ENCODE measurements at places on chromosomes 5 and 9.

DNA sequence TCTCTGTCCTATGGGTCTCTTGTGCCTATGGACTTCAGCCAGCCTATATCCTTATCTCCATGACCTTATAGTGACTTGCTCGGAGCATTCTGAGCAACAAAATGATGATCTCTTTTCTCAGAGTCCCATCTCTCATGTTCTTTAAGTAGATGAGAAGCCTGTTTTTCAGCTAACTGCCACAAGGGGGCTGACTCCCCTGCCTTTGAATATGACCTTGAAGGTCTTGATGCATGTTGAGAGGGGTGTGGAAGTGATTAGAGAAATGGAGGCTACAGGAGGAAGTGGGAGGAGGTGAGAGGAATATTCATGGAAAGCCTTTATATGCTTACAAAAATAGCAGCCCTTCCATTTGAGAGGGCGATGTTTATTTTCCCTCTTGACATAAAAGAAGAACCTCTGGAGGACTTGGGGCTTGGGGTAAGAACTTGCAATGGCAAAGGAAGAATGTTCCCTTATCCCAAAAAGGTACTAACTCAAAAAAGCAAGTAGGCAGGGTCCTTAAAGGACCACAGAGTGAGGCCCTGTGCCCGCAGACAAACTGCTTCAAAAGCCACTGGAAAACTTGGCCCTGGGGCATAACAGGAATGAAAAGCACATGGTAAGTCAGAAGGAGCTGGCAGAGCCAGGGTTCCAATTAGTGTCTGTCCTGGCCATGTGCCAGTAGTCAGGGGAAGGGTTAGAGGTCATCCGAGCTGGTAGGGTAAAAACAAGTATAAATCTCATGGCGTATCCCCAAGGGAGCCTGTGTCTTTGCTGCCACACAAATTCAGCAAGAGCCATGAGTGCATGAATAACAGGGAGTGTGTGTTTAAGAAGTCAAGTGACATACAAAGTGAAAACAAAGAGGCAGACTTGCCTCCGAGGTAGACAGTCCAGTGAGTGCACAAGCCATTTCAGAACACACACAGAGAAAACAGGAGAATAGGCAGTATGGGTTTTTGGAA lies 39.1 kb downstream of the FGD3 start:
- DNase-seq, result no peak

DNA sequence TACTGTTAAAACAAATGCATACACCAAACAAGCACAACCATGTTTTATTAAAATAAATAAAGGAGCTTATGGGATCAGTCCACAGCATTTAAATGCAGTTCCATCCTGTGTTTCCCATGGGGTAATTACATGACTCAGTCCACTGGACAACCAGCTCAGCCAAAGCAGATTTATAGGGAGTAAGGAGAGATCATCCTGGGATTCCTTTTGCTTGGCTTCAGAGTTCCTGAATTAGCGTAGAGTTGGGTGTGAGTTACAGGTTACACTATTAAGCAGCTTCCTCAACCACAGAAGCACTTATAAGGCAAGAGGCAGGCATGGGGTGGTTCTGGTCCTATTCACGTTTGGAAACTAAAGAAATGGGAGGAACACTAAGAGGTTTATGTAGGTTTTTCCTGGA lies 381.1 kb upstream of the ACTBL2 start:
- no peak for DNase-seq

DNA sequence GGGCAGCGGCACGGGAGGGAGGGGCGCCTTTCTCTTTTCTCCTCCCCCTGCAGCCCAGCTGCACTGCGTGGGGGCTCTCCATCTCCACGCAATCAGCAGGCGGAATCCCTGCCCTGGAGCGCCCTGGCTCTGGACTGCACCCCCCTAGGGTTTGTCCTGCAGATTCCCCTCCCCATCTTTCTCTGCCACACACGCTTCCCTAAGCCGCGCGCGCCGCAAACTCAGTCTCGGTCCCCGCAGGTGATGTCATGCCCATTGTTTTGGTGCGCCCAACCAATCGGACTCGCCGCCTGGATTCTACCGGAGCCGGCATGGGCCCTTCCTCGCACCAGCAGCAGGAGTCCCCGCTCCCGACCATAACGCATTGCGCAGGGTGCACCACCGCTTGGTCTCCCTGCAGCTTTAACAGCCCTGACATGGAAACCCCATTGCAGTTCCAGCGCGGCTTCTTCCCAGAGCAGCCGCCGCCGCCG lies at the start of gene KCNN2:
KCNN2 (plus strand) TSS at position 347 of the 473 bp plus-strand sequence; CDS start at position 417, 70 bp downstream.
- peak; percentile 23 for DNase-seq

GRCh38 chr5:96503501-96504236 lies 70.6 kb upstream of the PCSK1 start:
- DNase-seq, result no peak

DNA sequence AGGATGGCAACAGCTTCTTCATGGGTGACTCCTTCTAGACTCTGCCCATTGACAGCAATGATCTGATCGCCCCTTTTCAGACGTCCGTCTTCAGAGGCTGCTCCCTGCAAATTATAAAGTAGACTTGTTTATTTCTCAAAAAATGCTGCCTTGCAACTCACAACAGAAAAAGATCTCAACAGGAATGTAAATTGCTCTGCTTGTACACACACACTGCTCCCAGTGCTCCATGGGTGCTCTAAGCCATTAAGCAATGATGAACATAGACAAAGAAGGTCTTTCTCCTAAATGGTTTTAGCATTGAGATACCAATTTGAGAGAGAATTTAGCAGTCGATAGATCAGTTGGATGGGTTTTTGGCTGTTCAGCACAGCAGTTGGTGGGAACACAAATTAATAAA lies 172.5 kb downstream of the MPDZ start:
- no peak for DNase-seq

DNA sequence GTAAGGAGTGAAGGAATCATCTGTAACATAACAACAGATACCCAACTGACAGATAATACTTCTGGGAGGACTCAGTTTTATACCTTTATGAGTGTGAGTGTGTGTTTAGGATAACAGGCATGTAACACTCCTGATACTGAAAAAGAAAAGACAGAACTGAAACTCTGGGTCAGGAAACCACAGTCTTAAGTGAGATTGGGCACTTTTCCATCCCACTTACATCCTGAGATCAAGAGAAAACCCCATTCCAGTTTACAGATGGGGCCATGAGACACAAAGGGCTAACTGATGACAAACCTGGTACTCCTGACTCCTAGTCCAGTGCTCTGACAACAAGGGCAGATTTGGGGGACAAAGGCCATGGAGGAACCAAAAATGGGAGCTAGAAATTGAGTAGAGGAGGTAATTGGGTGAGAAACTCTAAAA lies 18.0 kb downstream of the IL5 start:
- no peak for DNase-seq

GRCh38 chr5:174612686-174613085 lies 111.7 kb upstream of the MSX2 start:
- no peak for DNase-seq

GRCh38 chr9:6096821-6097220 lies 81.4 kb upstream of the RANBP6 start:
- DNase-seq, result no peak

DNA sequence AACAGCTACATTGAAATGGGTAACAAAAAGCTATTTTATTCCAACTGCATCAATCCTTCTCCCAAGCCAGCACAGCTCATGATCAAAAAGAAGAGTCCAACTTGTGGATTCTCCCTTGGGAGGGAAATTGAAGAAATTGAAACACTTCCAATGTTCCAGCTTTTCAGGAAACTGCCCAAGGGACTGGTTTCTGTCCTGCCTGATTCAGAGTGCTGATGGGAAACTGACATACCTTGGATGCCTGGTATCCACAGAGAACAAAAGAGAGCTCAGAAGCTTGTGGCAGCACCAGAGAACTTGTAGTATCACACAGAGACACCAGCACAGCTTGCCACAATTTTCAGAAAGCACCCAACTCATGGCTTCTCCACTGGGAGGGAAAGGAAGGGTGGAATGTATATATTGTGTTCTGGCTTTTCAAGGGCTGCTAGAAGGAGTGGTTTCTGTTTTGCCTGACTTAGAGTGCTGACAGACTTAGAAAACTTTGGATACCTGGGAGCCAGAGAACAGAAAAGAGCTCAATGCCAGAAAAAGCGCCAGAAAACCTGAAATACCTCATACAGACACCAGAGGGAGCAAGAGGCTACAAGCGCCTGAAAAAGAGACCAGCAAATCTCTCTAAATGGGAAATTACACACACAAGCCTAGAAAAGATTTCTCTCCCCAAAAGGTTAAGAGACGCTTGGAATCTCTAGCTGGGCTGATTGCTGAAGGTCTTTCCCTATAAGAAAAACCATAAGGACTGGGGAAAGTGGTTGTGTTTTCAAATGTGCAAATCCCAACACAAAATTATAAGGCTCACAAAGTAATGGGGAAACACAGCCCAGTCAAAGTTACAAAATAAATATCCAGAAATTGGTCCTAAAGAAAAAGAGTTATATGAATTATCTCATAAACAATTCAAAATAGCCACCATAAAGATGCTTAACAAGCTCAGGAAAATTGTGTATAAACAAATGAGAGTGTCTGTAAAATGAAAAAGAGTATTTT lies 178.8 kb downstream of the SPOCK1 start:
- peak; percentile 24 for DNase-seq

DNA sequence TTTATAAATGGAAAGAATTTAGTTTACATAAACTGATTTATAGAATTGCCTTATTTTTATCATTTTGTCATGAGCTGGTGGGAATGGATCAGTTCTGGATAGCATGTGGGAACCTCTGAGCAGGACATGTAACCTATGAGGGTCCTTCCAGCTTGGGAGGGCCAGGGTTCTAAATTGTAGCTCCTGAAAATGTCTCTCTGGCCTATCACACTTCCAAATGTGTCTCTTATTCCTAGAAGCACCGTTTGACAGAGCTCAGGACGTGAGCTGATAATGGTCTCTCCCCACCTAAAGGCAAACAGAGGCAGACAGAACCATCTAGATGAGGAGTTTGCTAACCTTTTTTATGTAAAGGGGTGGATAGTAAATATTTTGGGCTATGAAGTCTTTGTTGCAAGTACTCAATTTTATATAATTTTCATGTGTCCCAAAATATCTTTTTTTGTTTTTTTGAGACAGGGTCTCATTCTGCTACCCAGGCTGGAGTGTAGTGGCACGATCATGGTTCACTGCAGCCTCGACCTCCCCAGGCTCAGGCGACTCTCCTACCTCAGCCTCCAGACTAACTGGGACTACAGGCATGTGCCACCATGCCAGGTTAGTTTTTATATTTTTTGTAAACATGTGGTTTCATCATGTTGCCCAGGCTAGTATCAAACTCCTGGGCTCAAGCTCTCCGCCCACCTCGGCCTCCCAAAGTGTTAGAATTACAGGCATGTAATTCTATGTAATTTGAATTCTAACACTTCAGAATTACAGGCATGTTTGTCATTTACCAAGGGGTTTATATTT lies 4.0 kb downstream of the TRAF1 start:
- no peak for DNase-seq

DNA sequence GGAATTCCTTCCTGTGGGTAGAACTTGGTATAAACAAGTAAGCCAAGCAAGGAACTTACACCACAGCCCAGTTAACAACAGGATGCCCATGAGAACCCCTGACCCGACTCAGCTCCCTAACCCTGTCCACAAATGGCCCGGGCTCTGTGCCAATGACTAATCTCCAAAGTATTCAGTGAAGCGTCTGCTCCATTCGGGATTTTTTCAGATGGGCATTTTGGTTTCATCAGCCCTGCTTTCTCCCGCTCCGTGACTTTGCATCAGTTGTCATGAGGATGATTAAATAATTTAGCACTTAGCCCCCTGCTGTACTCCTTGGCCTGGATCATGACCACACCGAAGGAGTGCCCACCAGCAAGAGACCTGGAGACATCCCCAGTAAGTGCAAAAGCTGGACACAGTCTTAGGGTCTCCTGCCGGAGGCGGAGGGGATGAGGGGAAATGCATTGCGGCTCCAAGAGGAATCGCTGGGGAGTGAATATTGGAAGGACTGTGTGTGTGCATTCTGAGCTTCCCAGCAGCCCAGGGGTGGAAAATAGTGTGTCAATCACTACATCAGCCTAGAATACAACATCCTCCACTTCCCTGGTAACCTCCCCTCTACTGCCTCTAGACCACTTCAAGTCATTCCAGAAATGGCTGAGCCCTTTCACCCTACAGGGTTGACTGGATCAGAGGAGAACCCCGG lies 41.4 kb upstream of the DNAH5 start:
- peak; percentile 42 for DNase-seq

All from HepG2 (cell line).